ENCODE measurements at places on chromosomes 7 and 10.

- no peak for DNase-seq
These were observed 109.4 kb downstream of the HIBADH start for GRCh38 chr7:27553273-27553672.

DNA sequence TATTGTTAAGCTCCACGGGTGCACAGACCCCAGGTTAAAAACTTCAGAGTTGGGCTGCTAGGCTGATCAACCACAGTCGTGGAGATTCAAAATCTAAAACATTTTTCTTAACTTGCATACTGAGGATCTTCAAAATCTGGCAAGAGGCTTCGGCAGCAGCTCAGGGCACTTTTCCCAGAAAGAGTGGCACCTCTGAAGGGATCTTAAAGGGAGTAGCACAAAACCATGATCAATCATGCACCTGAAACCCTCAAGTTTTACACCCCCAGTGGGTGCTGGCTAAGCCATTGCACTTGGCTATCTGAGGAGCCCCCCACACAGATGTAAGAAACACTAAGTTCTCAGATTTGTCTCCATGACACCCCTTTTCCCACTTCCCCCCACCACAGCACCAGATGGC lies 151.7 kb downstream of the CALN1 start:
- no peak for DNase-seq

DNA sequence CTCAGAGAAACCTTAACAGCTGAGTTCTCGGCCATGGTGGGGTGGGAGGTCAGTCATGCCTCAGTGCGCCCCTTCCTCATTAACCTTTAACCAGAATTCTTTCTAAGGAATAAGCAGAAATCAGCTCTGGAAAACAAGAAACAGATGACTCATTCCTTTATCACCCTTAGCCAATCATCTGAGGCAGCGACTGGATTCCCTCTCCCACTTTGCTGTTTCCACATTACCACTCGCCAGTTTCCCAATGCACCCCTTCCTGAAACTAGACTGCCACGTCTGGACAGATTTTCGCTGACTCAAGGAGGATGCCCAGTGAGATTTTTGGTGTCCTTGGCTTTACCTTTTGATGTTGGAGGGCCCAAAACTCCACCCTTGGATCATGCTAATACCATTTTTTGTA lies 223.8 kb downstream of the PLXDC2 start:
- no peak for DNase-seq

- DNase-seq, result no peak
These were observed 754 bp upstream of the PHYHIPL start for GRCh38 chr10:59175538-59176240.

DNA sequence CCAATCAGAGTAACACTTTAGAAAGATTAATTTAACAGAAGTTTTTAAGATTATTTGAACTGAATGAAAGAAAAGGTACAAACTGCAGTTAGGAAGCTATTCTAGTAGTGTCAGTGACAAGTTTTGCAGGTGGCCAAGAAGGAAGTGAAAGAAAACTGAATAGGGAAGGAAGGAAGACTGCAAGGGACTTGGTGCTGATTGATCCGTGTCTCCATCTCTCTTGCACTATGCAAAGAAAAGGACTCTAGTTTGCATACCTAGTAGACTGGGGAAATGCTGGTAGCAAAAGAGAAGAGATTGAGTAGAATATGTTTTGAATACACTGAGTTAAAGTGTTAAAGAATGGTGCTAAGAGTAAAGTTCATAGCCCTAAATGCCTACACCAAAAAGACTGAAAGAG lies 33.0 kb downstream of the OR6V1 start:
- no peak for DNase-seq

DNA sequence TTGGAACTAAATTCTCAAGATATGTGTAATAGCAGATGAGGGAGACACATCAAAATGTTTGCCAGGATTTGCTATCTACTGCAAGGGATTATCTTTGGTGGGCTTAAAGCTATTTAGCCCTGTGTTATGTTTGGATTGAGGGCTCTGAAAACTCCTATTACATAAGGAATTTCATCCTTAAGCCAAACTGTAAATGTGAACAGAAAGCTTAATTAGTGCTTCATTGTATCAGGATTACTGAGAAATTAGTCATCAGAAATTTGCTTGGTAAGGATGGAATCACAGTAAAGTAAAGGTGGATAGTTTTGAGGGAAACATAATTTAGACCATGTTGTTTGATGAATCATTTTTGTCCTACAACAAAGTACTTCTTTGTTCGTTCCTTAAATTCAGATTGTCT lies 8.3 kb downstream of the ANKRD7 start:
- no peak for DNase-seq

- DNase-seq, result no peak
These were observed 901.4 kb downstream of the PCDH15 start for GRCh38 chr10:53899463-53900160.

DNA sequence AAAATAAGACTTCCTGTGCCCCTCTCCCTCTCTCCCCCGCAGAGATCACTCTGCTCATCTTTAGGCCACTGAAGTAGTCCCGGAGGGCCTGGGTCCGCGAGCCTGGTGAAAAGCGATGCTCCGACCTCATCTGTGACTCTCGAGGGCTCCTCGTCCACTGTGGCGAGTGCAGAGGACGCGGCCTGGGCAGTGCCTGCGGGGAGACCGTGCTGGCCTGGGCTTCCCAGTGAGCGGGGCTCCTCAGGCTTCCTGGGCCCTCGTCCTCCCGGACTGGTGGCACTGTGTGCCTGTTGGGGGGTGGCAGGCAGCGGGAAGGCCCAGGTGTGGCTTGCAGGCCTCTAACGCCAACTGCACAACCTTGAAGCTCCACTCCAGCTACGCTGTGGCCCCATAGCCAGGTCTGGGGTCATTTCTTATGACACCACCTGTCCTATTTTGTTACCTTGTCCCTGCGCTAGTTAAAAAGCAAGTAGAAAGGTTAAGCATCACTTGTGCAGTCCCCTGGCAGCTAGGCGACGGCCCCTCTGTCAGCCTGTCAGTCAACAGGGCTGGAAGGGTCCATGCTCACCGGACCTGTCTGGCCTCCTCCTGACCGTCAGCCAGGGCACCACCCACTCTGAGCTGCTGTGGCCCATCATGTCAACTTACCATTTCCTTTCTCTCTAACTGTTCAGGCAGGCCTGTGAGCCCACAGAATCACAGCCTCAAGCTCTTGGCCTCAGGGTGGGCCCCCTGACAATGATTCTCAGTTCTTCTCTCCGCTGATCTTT lies 20.5 kb downstream of the MNX1 start:
- no peak for DNase-seq

GRCh38 chr10:13803566-13804554 lies 217.1 kb downstream of the PRPF18 start:
- no peak for DNase-seq

DNA sequence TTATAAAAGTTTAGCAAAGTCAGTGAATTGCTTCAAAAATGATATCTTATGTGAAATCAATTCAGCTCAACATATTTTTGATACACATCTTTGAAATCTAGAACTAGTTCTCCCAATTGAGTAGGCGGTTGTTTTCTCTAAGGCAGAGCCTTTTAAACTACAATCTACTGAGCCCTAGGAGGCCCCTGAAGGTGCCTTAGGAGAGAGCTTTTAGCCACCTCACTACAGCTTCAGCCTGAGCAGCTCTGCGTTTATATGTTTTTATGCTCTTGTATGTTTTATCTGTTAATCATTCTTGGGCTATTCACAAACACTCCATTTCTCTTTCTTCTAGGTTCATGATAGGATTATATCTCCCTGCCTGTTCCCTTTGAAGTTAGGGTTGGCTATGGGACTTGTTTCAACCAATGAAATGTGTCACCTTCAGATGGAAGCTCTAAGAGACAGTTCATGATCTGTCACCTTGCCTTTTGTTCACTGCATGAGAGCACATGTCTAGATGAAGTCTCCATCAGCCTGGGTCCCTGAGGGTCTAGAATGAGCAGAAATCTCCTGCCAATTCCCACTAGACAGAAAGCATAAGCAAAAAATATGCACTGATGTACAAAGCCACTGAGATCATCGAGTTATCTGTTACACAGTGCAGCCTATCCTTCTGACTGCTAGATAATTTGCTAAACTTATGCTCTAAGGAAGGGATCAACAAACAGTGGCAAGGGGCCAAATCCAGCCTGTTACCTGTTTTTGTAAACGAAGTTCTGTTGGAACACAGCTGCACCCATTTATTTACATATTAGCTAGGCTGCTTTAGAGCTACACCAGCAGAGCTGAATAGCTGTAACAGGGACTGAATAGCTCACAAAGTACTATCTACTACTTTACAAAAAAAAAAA lies 128.5 kb upstream of the CDK1 start:
- no peak for DNase-seq

DNA sequence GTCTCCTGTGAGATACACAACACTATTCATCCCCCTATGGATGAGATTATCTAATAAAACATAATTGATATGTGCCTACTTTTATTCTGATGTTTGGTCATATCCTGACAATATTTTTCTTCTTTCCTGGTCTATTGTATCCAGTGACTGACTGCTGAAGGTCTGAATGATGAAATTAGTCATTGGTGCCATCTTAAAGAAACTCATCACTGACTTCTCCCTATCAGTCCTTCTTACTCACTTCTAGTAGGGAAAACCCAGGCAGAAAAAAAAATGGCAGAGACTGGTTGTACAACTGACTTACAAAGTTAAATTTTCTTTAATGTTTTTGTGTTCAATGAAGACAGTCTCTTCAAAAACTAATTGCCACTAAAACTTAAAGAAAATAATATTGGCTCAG lies 377.4 kb downstream of the HTR7 start:
- DNase-seq, result no peak

DNA sequence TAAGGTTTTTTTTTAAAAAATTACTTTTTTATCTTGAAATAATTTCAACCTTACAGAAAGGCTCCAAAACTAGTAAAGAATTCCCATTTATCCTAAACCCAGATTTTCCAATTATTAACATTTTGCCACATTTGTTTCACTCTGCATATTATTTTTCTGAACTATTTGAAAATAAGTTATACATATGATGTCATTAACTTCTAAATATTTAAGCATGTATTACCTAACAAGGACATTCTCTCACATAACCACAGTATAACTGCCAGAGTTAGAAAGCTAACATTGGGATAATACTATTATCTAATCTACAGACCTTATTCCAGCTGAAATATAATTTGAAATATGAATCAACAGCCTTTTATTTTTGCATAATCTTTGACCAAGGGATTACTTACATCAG lies 65.8 kb downstream of the SLC18A2 start:
- no peak for DNase-seq

DNA sequence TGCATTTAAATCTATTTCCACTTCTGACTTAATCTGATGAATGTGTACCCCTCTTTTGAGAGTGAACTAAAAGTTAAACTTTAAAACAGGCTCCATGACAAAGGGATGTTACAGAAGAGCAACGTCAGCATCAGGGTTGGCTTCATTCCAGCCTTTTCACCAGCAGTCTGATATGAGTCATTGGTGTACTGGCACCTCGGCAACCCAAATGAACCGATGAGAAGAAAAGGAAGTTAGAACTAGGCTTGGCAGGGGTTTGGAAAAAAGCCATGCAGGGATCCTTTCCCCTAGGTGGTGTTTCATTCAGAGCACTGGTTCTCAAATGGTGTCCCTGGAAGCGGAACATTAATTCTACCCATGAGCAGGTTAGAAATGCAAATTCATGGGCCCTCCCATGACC lies 53.6 kb downstream of the SEC61G start:
- DNase-seq, result peak; percentile 41

GRCh38 chr7:101947899-101948298 lies 130.5 kb downstream of the CUX1 start:
- DNase-seq, result no peak

DNA sequence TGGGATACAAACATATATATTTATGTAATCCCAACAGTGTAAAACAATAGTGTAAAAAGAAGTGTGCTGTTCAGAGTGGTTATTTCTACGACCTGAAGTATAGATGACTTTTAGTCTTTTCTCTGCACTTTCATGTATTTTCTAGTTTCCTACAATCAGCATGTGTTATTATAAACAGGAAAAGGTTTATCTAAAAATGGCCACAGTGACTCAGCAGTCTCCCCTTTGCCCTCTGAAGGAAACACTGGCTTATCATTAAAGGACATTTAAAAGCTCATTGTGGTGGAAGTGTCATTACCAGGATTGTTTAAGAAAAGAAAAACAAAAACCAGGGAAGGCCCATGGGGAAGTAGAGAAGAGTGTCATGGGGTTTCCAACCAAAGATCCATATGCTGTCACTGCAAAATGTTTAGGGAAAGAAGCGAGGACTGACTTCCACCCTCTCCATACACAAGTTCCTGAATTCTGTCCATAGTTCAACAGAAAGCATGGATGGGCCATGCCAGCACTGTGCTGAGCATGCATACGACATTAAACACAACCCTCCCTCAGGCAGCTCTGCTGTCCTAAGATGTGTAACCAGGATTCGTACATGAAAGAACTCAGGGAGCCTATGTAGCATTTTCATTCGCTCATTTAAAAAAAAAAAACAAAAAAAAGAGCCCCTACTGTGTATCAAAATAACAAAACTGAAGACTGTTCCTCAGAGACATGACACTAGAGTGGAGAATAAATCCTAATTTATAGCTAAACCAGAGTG lies 10.2 kb downstream of the CYREN start:
- no peak for DNase-seq

- DNase-seq, result no peak
These were observed 6.9 kb upstream of the FRAT2 start for GRCh38 chr10:97341416-97341815.

- no peak for DNase-seq
These were observed 73.5 kb upstream of the VIPR2 start for GRCh38 chr7:159218170-159218569.

- no peak for DNase-seq
These were observed 153.5 kb downstream of the ELFN1 start for GRCh38 chr7:1823376-1824150.

- no peak for DNase-seq
These were observed 82.1 kb upstream of the SLC26A5 start for GRCh38 chr7:103528152-103528551.

- DNase-seq, result peak; percentile 27
These were observed 6.9 kb upstream of the SH2B2 start for GRCh38 chr7:102279537-102280400.

GRCh38 chr7:73823257-73823656 lies 7.5 kb upstream of the CLDN4 start:
- DNase-seq, result no peak

GRCh38 chr10:110174201-110174600 lies 33.2 kb upstream of the MXI1 start:
- DNase-seq, result no peak

GRCh38 chr7:8063706-8064297 lies 95.2 kb downstream of the GLCCI1 start:
- no peak for DNase-seq

DNA sequence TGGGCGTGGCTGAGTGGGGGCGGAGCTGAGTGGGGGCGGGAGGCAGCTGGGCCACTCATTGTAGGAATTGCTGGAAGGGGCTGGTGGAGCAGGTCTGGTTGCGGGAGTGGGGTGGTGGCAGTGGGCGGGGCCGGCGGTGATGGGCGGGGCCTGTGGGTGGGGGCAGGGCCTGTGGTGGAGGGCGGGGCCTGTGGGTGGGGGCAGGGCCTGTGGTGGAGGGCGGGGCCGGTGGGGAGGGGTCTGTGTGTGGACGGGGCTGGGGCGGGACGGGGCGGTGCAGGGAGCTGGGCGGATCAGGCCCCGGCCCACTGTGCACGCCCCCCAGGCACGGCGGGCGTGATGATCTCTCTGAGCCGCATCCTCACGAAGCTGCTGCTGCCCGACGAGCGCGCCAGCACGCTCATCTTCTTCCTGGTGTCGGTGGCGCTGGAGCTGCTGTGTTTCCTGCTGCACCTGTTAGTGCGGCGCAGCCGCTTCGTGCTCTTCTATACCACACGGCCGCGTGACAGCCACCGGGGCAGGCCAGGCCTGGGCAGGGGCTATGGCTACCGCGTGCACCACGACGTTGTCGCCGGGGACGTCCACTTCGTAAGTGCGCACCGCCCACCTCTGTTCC lies 14.0 kb downstream of the SLC29A4 start:
- no peak for DNase-seq

GRCh38 chr10:121831777-121832176 lies 96.1 kb downstream of the ATE1 start:
- DNase-seq, result no peak
